ENCODE measurements at places on chromosomes 3 and 15.

DNA sequence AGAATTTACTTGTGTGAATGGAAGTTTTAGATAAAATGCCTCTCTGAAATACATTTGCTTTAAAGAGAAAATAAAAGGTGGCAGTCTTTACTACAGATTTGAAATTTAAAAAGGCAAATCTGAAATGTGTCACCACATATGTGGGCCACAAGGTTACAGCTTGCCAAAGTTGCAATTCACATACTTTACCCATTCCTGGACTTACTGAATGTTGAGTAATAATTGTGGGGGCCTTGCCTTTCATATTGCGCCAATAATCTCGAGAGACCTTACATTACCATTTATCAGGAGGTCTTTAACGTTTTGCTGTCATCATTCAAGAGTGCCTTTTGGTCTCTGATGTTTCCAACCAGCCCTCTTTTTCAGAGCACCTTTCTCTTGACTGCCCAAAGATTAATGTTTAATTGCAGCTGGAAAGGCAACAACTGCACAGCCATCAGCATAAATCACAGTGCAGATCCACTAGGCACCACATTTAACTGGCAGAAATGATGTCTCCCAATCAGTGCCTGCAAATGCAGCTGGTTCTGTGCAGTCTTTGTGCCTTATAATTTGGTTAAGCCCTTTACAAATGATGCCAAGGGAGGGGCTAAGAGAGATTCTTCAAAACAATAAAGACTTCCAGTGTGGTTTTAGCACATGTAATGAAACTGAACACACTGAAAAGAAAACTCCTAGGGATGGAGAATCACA is 206.8 kb downstream of the MAGI1 start:
- DNase-seq, result peak; percentile 32

GRCh38 chr3:23754215-23754614 is 51.5 kb upstream of the UBE2E1 start:
- DNase-seq, result no peak

- peak; percentile 44 for DNase-seq
These were observed 901 bp downstream of the ICE2 start for GRCh38 chr15:60477916-60478565.

DNA sequence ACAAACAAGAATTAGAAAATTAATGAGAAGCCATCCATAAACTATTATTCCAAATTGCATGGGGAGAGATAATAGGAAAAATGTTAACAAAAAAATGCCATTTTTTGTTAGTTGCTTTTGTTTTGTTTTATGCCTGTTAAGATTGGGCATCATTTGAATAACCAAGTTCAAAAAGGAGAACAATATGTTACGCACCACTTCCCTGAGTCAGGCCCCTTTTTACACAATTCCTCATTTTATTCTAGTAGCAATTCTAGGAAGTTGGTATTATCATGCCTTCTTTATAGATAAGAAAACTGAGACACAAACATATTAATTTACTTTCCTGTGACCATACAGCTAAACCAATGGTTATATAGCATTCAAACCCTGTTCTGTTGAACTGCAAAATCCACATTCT is 736.9 kb upstream of the CCDC54 start:
- DNase-seq, result no peak

DNA sequence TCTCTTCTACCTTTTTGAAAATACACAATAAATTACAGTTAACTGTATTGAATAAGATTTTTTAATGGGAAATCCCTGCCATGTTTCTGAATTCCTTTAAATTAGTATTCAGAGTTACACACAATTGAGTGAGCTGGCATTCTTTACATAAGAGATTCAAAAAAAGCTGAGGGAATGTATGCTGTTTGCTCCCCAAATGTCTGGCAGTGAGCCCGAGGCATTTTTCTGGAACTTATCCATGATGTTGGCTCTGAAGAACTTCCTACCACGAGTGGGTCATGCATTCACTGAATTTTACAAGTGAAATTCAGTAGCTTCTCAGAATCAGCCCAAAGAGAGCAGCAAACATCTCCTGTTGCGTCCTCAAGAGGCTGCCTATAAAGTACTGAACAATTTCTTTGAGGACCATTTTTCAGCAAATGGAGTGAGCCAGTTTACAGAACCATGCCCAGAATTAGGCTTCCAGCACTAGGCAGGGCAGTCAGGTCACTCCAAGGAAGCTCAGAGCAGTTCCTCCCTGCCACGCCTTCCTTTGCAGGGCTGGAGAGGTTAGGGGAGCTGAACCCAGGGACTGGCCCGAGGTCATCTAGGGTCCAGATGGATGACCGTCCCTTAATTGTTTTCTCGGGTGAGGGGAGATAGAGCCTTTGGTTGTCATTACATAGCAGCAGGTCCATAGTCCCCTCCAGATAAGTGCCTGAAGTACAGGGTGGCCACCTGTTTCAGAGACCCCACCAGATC is 21.2 kb downstream of the GABRA5 start:
- no peak for DNase-seq

DNA sequence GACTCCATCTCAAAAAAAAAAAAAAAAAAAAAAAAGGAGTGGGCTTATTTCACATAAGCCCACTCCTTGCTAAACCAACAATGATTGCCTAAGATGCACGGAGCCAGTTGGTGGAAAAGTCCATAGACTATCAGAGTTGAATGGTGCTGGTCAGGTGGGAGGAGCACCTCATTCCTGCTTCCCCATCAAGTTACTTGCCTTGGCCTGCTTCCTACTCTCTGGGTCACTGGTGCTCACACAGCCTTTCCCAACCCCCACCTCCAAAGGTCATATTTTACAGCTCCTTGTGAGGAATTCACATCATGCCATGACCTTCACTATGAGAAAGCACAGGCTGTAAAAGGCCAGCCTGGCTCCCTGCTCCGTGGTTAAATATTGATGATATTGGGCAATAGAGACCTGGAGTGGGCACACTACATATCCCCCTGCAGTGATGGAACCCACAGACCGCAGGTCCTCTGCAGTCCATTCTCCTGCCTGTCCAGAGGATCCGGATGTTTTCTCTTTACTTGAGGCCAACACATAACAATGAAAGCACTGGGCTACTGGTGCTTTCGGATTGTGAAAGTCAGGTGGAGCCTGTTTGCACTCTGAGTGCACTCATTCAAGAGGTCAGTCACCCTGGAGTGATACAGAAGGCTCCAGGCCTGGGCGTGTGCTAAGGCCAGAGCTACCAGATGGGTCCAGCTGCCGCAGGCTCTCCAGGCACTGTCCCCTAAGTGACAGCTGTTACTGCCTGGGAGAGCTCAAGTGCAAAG is at the start of gene SLC51B:
Gene SLC51B (plus strand): TSS at position 664 of the 758 bp plus-strand sequence. CDS start 4,618 bp downstream, outside the sequence.
- peak; percentile 50 for DNase-seq

DNA sequence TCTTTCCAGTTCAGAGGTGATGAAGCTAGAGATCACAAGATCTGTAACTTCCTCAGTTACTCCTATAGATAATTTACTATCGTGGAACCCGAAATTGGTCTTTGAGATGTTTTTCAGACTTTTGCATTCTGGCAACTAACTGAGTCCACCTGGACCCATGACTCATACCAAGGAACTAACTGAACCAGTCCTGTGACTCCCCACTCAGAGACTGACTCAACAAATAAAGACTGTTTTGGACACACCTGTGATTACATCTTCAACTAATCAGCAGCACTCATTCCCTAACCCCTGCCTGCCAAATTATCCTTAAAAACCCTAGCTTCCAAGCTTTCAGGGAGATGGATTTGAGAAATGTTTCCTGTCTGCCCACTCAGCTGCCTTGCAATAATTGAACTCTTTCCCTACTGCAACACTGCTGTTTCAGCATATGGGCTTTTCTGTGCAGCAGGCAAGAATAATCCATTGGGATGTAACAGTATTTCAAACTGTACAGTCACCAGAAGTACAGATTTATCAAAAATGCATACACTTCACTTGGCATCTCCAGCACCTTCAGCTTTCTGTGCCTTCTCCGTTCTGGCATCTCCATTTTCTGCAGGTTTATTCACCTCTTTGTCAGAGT is 57.7 kb downstream of the GATM start:
- no peak for DNase-seq

GRCh38 chr3:56190130-56190529 is 278.1 kb downstream of the ERC2 start:
- DNase-seq, result no peak

GRCh38 chr15:40739854-40740253 is 15.2 kb downstream of the RMDN3 start:
- DNase-seq, result no peak

DNA sequence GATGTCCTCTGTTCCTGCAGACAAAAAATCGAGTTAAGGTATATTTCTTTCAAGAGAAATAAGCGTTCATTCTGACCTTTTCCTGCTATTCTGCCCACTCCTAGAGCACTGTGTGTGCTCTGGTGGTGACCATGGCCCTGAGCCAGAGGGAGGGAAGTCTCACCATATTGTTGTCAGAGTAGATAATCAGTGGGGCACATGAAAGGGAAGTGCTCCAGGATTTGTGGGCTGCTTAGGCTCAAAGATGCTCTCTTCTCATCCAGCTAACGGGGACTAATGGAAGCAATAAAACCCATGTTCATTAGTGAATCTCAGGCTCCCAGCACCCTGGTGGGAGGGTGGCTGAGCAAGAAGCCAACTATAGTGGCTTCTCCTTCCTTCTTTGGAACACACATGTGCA is 70.7 kb upstream of the EOMES start:
- DNase-seq, result no peak

DNA sequence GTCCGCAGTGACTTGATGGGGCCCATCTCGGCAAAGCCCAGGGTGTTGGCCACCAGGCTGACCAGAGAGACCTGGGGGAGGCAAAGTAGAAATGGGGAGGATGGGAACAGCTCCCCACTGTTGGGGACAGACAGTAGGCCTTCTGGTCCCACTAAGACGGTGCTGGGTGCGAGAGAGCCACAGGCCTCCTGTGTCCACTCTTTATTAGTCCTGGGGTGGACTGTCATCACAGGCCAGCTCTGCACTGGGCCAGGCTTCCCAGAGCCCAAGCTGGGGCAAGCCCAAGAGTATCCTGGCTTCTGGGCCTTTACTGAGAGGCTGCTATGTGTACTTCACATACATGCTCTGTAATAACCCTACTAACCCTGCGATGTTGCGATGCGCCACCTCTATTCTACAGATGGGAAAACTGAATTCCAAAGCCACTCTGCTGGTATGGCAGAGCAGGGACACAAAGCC is 66.4 kb downstream of the EXOG start:
- no peak for DNase-seq

All from choroid plexus epithelial cell (primary cell).